ENCODE measurements at places on chromosomes 11 and 22. TPM values are rescaled to one million over a fixed set of nuclear protein-coding genes. Genes with fewer than 3 reads are reported as not detected.

APOA4 gene
- not detected for total RNA-seq

B4GALNT4 gene
- 3.4 TPM for total RNA-seq

MUC5AC gene
- not detected for total RNA-seq

DNA sequence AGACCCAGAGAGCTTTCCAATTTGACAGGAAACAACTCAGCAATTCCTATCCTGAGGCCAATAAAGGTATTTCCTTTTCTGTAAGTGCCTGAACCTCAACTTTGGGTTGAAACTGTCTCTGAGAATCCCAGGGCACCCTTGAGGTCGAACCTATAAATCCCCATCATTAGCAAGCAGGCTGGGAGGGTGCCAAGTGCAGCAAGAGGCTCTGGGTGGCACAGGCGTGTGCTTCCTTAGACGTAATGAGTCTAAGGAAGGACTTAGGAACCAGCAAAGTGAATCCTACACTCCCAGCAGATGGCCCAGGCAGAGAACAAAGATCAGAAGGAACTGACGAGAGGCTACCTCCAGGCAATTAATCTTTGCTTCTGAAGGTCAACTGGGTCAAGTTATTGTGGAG lies 234.3 kb upstream of the NARS2 start:
- no peak for DNase-seq

- no peak for DNase-seq
Measured at GRCh38 chr11:66845143-66845875, 2.1 kb downstream of the RCE1 start.

MRGPRX4 gene
- total RNA-seq = not detected

INSC gene
- total RNA-seq = 1.4 TPM

- no peak for DNase-seq
Measured at GRCh38 chr22:29531419-29531818, 22.1 kb downstream of the THOC5 start.

DNA sequence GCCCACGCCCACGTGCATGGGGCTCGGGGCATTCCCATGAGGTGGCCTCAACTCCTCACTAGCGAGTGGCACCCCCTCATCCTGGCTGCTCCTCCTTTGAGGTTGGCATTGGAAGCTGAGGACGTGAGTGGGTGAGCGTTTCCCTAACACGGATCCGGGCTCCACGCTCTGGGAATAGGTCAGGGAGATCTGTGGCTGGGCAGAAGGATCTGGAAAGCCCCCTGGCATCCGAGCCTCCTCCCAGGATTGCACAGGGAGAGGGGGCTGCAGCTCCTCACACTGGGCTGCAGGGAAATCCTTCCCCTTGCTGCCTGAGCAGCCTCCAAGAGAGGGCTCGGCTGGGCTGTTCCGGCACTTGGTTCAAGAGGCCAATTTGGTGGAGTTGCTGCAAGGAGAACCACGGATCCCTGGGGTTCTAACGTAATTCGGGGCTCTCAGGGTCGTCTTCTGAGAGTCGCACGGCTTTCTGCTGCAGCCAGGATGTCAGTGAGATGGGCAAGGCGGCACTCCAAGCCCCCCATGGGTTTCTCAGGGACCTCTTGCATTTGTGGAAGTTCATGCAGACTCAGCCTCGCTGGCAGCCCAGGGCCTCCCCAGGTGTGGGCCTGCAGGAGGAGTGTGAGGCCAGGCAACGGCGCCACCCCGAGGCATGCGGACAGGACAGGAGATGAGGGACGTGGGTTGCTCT lies 1119.0 kb downstream of the BRD1 start:
- DNase-seq = no peak

HORMAD2 gene
- not detected for total RNA-seq

MCAM gene
- 8.0 TPM for total RNA-seq

SLC22A6 gene
- not detected for total RNA-seq

ANAPC15 gene
- 66.0 TPM for total RNA-seq

KRTAP5-7 gene
- not detected for total RNA-seq

RAB39A gene
- not detected for total RNA-seq

DNA sequence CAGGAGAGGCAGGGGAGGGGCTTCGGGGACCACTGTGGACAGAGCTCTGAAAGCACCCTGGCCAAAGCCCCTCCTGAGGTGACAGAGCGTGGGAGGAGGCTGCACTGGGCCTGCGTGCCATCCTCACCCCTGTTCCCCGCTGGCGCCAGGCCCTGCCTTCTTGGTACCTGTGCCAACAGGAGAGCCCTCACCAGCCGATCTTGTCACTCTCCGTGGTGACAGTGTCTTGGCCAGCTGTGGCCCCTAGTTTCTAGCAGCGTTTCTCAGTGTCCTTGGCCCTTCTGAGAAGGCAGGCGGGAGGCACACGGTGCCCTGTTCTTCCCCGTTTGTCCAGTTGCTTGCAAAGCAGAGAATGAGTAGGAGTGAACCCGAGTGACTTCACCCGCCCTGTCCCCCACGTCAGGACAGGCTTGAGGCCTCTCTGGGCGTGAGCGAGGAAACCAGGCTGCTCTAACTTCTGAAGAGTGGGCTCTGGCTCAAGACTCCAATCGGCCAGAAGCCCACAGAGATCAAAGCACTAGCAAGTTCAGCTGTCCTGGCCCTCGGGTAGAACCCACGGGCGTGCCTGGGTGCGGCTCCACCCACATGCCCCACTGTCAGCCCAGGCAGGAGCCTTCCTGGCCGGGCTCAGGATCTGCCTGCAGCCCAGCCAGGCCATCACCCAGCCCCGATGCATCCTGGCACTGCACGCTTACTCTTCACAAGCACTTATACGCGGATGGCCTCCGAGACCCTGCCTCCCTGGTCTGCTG lies 60.2 kb upstream of the EMID1 start:
- no peak for DNase-seq

PLAAT4 gene
- 26.2 TPM for total RNA-seq

Measured in activated CD8-positive, alpha-beta T cell treated with anti-CD3 and anti-CD28 coated beads for 36 hours (primary cell).